ENCODE measurements at places on chromosomes 2 and 18.
A peak's percentile ranks its signal among the peaks of the same experiment; 100 is the strongest.

DNA sequence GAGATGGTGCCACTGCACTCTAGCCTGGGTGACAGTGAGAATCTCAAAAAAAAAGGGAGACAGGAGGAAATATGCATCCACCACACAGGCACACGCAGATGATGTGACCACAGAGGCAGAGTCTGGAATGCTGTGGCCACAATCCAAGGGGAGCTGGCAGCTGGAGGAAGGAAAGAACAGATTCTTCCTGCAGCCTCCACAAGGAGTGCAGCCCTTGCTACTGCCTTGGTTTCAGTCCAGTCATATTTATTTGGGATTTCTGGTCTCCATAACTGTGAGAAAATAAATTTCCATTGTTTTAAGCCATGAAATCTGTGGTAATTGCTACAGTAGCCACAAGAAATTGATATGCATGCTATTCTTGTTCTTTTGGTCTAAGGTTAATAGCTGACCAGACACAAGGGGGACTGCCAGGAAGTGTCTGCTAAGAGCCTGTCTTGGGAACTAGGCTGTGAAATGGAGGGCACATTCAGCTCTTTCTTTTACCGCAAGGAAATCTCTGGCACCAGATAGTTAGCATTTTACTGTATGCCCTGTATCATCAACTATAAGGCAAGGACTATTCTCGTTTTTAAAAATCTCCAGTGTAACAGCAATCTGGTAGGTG, 133.1 kb upstream of the SEC11C start:
- H3K27ac ChIP-seq = no peak overlapping the region
- peaks cover 3% of the 10 kb centered on the region for H3K4me1 ChIP-seq
- no peaks in the 10 kb centered on the region for H3K36me3 ChIP-seq

- H3K4me1 ChIP-seq = no peaks in the 10 kb centered on the region
- peaks cover 26% of the 10 kb centered on the region for H3K27me3 ChIP-seq
- no peak overlapping the region for H3K27ac ChIP-seq
- no peaks in the 10 kb centered on the region for H3K36me3 ChIP-seq
Observed at GRCh38 chr2:239684996-239685395, 284.2 kb upstream of the HDAC4 start.

GRCh38 chr2:11506611-11506969, 27.3 kb upstream of the GREB1 start:
- DNase-seq = no peak
- H3K27ac ChIP-seq = no peak overlapping the region
- no peaks in the 10 kb centered on the region for H3K36me3 ChIP-seq
- peaks cover 23% of the 10 kb centered on the region for H3K27me3 ChIP-seq
- no peaks in the 10 kb centered on the region for H3K4me1 ChIP-seq

- no peak for DNase-seq
- H3K4me1 ChIP-seq = no peaks in the 10 kb centered on the region
- no peak overlapping the region for H3K27ac ChIP-seq
- no peaks in the 10 kb centered on the region for H3K36me3 ChIP-seq
Observed at GRCh38 chr18:76209597-76209996, 285.4 kb downstream of the ZNF516 start.

DNA sequence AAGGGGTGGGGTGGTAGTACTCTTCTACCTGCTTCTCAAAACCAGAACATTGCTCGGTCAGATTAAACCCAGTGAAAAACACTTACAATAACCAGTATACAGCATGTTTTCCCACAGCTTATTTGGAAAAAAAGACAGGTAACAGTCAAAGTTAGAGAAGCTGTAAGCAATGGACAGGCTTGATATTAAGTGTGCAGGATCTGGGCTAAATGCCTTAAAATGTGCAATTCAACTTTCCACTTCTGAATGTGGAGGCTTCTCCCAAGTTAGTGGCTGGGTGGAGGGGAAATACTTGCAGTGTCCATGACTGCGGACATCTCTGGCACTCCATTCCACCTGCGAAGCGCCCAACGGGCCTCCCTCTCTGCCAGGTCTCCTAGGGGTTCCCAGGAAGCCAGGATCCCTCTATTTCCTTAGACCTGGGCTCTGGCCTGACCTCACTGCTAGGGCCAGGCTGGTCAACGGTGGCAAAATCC, 5.3 kb downstream of the ZEB2 start:
- H3K4me1 ChIP-seq = peaks cover 60% of the 10 kb centered on the region
- peak overlapping the region; percentile 85 for H3K27ac ChIP-seq
- no peaks in the 10 kb centered on the region for H3K27me3 ChIP-seq
- DNase-seq = no peak

Data from activated B cell treated with CpG ODN at 0.5 μM for 24 hours (primary cell).